Ammon's horn (tissue), 1 donor: ENCODE measurements at places on chromosomes 7 and 10.

DNA sequence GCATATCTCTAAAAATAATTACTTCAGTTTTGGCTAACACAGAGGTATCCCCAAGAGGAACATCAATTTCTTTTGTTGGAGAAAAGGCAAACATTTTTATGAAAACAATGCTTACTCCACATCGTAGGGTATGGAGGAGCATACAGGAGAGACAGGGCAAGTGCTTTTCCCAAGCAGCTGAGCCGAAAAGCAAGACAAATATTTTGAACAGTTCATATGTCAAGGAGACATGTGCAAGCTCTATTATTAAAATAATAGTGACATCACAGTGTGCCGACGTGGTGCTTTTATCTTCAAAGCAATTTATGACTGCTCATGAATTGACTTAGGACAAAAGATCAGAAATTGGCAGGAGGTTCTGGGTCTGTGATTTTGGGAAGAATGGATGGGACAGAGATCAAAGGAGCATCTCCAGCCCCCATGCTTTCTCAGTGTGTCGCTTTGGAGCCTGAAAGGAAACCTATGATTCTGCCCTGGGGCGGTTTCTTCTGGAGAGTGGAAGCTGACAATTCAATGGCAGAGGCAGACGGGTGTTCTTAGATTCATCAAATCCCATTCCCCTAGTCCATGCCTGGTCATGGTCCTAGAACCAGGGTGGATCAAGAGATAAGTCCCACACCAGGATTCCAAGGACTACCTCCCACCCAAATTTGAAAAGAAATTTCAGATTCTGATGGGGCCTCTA lies 97.1 kb downstream of the JCAD start:
- DNase-seq: no peak

DNA sequence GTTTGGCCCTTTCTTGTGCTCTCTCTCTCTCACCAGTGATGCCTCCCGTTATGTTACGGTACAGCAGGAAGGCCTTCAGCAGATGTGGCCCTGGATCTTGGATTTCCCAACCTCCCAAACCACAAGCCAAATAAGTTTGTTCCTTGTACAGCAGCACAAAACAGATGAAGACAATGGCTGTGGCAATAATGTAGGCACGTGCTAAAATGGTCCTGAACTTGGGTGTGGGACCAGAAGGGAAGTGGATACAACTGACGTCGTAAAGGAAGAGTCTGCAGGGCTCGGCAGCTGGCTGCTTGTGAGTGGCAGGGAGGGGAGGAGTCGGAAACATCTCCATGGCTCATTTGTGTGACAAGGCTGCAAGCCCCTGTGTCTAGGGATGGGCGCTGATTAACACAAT lies 26.8 kb downstream of the PROSER2 start:
- DNase-seq: no peak

GRCh38 chr7:121795736-121796135 lies 77.2 kb upstream of the PTPRZ1 start:
- DNase-seq: no peak

DNA sequence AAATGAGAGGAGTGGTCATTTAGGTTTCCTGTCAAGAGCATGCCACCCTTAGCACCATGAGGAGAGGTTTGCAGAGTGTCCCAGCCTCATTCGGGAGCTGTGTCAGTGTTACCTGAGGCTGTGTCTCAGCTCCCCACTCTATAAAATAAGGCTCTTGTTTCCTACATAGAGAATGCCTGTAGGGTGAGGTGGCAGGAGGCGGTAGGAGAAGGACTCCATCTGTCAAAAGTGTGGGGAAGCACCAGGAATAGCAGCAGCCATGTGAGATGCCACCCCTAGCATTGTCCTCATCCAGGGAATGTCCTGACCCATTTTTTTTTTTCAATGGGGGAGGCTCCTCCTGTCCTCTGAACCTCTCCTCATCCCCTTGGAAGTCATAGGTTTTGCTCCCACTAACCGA lies 451.2 kb downstream of the PLXNA4 start:
- peak; percentile 43 for DNase-seq

DNA sequence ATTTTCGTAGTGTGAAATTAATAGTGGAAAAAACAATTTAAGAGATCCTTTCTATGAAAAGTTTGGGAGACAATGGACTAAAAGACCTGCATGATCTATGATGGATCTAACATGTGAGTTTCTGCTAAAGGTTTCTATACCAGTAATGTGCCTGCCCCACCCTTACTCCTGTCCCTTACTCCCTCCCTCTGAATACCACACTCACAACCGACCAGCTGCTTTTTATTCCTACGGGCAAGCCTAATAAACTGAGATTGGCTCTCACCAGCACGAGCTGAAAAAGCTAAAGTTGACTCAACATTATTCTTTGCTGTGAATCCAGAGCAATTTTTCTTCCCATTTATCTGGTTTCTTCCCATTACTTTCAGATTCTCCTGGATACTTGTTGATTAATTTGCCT lies 17.8 kb upstream of the REEP3 start:
- DNase-seq: no peak

GRCh38 chr10:654647-654996 lies 34.8 kb downstream of the DIP2C start:
- DNase-seq: no peak

- DNase-seq: no peak
These were observed 550.1 kb upstream of the NRP1 start for GRCh38 chr10:33884604-33885003.

DNA sequence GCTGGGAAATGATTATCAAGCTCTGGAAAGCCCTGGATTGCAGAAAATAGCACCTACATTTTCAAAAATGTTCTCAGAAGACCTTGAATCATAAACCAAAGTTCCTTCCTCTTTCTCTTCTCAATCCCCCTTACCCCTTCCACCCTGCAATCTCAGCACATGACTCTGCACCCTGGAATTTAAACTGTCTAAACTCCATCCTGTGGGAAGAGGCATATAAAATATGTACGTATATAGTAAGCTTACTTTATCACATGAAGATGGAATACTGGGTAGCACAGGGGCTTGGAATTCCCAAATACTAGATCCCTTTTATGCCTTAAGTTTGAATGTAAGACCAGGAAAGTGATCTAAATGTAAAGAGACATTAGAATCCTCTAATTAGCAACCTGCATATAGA lies 7.7 kb downstream of the AGMO start:
- DNase-seq: no peak

GRCh38 chr7:135712182-135712782 lies 15.7 kb downstream of the SLC13A4 start:
- no peak for DNase-seq

GRCh38 chr10:95716466-95716865 lies 22.7 kb upstream of the TCTN3 start:
- DNase-seq: peak; percentile 47
